ENCODE measurements at places on chromosomes 12 and 14.

GRCh38 chr14:103887170-103887501 is 39.8 kb upstream of the PPP1R13B start:
- DNase-seq: no peak

GRCh38 chr14:103483600-103483999 is 39.0 kb downstream of the CKB start:
- DNase-seq: peak; percentile 95

- no peak for DNase-seq
Measured at GRCh38 chr12:99495799-99496198, 151.8 kb upstream of the GARIN6 start.

DNA sequence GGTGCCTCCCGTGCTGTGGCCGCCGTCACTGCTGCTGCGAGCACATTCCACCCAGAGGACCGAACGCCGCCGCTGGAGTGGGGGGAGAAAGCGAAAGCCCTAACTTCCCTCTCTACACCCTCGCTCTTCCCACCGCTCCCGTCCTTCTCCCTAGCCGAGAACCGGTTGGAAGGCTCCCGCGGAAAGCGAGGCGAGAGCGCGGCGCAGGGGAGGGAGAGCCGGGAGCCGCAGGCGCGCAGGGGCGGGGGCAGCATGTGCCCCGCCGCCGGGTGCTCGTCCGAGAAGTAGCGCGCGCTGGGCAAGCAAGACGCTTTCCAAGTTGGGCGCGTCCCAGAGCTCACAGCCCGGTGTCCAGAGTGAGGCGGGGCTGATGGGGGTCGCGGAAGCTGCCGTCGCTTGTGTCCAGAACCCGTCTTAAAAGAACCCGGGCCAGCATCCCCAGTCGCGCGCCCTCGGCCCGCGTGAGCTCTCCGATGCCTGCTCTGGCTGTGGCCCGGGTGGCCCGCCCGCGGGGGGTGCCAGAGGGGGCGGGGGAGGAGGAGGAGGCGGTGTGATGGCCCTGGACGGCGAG is at the start of gene TRHDE:
Gene TRHDE (plus strand): TSS at position 280 of the 571 bp plus-strand sequence. CDS start 274 bp downstream, at position 554.
- peak; percentile 71 for DNase-seq

GRCh38 chr12:27810756-27811155 is 30.7 kb upstream of the MANSC4 start:
- no peak for DNase-seq

GRCh38 chr12:13090054-13090453 is 13.4 kb downstream of the GSG1 start:
- DNase-seq: no peak

DNA sequence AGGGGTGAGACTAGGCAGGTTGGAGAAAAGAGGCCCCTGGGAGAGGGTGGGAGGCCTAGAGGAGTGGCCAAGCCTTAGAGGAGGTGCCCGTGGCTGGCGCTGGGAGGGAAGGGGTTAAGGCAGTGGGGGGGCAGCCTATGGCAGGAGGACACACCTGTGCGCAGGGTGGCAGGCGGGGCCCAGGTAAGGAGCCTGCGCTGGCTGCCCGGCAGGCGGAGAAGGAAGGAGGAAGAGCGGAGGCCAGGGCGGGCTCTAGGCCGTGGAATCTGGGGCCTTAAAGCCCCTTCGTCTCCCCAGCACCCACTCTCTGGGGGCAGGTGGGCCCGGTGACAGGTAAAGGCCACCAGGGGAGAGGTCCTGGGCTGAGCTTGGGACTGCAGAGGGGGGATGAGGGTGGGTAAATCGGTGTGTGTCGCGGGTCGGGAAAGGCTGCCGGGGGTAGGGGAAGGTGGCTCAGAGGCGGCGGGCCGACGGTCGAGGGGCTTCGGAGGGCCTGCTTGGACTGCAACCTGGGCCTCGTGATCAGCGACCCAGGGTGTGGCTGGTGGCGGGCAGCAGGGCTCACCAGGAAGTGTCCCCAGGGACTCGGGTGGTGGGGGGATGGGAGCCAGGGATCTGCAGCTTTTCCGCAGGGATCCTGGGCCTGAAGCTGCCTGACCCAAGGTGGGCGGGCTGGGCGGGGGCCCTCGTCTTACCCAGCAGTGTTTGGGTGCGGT is 7.3 kb downstream of the PHB2 start:
- DNase-seq: no peak

DNA sequence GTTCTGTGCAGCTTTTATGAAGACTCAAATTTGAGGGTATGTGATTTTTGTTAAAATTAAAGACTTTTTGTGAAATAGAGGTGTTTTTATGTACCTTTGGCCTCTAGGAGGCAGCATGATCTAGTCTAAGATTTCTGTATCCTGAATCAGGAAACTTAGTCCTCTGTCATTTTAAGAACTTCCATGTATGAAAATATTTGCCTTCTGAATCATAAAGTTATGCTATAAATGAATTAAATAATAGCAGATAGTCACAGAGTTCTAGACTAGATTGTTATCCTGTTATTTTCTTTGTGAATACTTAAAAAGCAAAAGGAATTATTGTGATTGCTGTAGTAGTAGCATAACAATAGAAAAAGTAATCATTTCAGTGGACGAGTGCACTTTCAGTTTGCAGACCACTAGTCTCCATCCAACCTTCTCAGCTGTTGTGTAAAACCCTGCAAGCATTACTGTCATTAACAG is 56.3 kb downstream of the FGD4 start:
- DNase-seq: peak; percentile 85

DNA sequence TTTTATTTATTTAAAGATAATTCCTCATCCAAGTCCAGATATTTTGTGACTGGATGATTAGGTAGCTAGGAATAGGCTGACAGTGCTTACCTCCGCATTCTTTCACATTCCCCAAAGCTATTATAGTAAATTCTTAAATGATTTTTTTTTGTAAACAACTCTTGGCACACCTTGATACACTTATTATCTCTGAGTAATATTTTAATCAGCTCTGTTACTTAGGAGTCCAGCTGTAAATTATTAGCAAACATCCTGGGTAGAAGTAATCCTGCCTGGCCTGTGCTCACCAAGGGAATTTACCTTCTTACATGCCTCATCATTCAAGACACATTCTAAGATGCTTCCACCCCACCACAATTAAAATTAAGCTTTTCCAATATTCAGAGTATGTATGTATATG is 186.1 kb downstream of the SLC2A13 start:
- DNase-seq: no peak

- no peak for DNase-seq
Measured at GRCh38 chr12:95600567-95600966, 49.3 kb upstream of the USP44 start.

GRCh38 chr12:91718326-91718725 is 427.3 kb downstream of the BTG1 start:
- no peak for DNase-seq

DNA sequence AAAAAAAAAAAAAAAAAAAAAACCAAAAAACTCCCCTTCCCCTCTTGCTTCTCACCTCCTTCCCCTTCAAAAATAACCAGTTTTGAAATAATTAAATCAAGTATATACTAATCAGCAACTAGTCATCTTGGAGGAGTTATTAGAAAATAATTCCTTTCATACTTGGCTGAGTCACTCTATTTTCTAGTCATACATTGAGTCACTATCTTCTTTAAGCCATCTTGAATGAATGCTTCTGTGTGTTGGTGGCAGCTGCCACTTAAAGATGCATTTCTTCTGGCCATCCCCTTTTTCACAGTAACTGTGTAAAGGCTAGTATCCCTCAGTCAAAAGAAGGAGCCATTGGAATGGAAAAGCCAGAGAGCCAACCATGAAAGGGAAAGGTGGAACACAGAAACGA is 84.2 kb upstream of the TMEM263 start:
- DNase-seq: peak; percentile 71

GRCh38 chr14:92726135-92726932 is 22.1 kb downstream of the LGMN start:
- peak; percentile 95 for DNase-seq

- DNase-seq: no peak
Measured at GRCh38 chr14:64737391-64738280, 33.4 kb downstream of the PLEKHG3 start.

- DNase-seq: peak; percentile 36
Measured at GRCh38 chr12:71216725-71217579, 59.2 kb upstream of the TSPAN8 start.

DNA sequence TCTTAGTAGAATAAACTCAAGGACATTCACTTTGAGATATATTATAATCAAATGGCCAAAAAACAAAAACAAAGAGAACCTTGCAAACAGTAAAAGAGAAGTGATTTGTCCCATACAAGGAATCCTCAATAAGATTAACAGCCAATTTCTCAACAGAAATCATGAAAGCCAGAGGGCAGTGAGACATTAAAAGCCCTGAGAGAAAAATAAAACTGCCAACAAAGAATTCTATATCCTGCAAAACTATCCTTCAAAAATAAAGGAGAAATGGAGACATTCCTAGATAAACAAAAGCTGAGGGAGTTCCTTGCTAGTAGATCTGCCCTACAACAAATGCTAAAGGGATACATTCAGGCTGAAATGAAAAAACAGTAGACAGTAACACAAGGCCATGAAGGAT is 78.1 kb downstream of the CMKLR1 start:
- DNase-seq: no peak

GRCh38 chr14:24310646-24311604 is at the start of gene LTB4R:
TSS of gene LTB4R (plus strand) at chr14:24311502. CDS start at chr14:24315652, 4,150 bp downstream.
- peak; percentile 77 for DNase-seq

DNA sequence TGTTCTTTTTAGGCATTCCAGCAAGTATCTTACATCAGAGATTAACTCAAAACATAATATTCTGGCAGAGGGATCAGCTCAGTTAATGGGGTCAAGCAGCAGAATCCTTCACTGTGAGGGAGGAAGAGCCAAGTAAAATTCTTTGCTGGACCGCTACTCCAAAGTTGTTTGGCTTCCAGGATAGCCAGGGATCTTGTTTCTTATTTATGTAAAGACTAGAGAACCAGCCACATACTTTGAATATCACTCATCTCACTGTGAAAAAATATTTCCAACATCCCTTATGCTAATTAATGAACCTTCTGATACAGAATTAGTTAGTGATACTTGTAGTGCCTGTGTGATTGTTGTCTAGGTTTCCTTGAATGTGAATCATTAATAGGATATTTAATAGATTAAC is 94.2 kb downstream of the PLEKHA5 start:
- DNase-seq: no peak

DNA sequence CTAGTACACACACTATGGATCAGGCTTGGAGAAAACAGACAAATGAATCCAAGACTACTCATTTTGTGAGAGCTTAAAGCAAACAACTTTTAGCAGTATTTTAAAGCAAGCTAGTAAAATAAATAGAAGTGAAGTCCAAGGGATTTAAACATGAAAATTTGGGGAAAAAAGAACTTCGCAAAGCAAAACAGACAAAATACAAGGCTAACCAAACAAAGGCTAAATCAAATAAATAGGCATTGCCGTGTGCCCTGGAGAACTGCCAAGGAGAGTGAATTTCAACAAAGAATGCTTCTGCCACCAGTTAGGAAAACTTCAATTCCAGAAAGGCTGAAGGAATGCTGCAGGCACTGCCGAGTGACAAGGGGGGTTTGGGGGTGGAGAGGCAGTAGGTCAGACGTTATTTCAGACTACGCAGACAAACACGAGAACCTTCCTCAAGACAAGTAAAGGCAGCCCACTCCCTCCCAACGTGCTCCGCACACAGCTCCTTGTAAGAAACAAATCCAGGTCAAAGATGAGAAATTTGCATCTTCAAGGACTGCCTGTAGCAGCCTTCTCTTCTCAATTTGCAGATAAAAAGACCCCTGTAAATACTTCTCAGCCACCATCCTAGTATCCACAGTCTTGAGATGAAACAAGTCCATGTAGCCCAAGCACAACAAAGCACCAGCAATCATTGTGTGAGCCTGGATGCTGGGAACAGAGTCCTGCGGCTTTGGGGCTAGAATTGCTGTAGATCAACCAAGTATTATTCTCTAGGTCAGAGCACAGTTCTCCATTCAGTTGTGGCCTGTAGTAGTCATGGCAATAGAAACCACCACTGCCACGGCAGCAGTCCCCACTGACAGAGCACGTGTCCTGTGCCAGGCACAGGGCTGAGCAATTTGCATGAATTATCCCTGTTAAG is 43.3 kb downstream of the EFCAB11 start:
- DNase-seq: peak; percentile 10

GRCh38 chr12:71439362-71439612 is 311 bp upstream of the LGR5 start:
- DNase-seq: no peak

DNA sequence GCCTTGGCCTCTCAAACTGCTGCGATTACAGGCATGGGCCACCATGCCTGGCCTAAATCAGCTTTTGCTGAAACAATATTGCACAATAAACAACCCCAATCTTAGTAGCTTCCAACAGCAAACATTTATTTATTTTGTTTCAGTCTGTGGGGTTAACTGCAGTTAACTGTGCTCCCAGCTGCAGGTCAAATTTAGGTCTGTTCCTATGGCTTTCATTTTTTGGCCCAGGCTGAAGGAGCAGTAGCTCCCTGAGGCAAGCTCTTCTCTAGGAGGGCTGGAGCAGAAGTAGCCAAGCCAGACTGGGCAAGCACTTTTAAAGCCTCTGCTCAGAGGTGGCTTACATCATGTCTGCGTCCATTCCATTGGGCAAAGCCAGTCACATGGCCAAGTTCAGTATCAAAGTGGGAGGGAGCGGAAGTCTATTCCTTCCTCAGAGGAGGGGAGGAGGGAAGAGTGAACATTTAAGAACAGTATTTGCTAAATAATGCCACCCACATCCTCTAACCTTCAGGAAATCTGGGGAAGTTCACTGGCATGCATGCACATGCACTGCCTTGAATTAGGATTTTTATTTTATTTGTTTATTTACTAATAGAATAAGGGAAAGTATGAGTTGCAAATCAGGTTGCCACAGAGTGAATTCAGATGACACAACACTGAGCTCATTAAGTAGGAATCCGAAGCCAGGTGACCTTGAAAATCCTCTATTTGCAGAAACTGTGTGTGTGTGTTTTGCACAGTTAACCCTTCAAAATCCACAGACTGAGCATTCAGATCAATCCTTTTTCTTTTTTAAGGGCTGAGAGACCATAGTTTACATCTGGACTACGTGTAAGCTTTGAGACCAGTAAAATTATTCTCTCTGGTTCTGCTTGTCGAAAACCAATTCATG is 122.0 kb upstream of the SEL1L start:
- no peak for DNase-seq

DNA sequence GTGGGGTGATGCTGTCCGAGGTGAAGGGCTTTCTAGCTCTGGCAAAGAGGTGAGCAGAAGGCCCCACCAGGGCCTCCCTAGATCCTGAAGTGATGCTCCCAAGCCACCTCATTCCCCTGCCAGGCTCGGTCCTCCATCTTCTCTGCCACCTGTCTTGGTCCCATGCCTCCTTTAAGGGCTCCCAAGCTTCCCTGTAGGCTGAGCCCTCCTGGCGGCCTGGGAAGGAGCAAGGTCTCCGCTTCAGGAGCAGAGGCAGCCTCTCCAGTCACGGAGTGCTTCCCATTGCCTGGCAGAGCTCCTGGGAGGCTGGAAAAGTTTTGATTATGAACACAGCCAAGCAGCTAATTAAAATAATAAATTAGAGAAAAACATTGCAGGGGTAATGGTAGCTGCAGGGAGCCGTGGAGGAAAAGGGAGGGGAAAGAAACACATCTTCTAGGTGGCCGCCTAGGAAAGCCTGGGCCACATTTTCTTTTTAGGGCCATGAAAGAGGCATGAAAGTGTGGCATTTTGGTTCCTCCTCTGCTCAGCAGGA is 160.0 kb upstream of the PRMT8 start:
- no peak for DNase-seq
